ENCODE measurements at places on chromosomes 5 and 9.

GRCh38 chr5:15933259-15934207, 246.1 kb downstream of the MARCHF11 start:
- no peak for DNase-seq

DNA sequence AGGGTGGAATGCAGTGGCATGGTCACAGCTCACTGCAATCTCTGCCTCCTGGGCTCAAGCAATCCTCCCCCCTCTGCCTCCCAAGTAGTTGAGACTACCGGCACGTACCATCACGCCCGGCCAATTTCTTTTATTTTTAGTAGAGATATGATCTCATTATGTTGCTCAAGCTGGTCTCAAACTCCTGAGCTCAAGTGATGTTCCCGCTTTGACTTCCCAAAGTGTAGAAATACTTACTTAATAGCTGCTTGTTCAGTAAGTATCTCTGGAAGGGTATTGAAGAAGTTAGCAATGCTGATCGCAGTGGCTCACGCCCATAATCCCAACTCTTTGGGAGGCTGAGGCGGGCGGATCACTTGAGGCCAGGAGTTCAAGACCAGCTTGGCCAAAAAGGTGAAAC, 35.7 kb upstream of the PLIN2 start:
- no peak for DNase-seq

DNA sequence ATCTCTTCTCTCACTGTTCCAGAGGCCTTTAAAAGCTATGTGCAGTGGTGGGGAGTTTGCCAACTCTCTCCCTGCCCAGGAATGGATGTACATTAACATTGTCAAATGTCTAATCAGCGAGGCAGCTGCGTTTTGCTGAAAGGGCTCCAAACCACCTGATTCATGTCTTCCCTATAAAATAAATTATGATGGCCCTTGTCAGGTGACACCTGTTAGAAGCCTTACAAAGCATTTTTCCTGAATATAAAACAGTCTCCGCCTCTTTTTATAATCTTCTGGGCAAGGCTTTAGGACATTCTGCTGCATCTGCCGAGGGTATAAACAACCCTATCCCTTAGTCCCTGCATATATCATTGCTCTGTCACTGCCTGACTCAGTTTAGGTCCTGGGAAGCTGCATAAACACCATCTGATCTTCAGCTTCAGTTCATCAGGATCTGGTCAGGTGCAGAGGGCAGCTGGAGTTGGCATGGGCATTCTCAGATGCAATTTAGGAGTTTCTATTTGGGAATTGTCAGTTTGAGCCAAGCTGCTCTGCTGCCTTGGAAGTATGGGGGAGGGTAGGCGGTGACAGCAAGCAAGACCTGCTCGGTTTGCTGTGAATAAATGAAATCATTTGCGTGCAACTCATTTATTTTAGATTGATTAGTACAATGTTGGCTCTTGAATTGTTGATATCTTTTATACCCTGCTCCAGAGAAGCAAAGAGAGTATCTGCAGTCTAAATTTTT, 103.5 kb downstream of the ACER2 start:
- no peak for DNase-seq

GRCh38 chr5:134138416-134139376, 24.2 kb downstream of the TCF7 start:
- peak; percentile 51 for DNase-seq

GRCh38 chr5:91486638-91487037, 103.5 kb upstream of the ARRDC3 start:
- no peak for DNase-seq
